ENCODE measurements at places on chromosomes 12 and 14. TPM values are rescaled to one million over a fixed set of nuclear protein-coding genes. Genes with fewer than 3 reads are reported as not detected.

GRCh38 chr12:72729451-72730010, 457.4 kb downstream of the TRHDE start:
- DNase-seq = no peak

DNA sequence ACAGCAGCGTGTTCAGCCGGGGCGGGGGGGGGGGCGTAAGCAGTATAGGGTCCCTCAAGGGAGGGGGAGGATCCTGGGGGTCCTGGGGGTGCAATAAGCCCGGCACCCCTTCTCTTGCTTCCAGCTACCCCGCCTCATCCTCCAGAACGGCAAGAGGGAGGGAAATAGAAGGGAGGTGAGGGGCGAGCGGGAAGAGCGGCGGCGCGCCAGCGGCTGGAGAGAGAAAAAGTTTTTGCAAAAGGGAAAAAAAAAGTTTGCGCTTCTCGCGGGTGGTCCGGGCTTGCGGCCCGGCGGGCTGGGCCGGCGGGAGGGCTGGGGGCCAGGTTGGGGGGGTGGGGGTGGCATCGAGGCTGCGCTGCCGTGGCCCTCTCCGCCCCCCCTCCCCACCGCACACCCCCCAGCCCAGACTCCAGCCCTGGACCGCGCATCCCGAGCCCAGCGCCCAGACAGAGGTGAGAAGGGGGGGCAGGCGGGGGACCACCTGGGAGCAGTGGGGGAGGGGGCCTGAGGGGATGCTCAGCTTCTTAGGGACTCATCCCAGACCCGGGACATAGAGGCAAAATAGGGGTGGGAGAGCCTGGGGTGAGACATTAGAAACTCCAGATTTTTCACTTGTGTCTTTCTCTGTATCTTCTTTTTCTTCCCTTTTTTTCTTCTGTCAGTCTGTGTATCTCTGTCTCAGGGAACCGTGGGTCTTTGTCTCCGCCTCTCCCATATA, at the start of gene GLI1:
GLI1 (plus strand) TSS at position 36 of the 718 bp plus-strand sequence. CDS start 3,907 bp downstream, outside the sequence.
- no peak for DNase-seq

DNA sequence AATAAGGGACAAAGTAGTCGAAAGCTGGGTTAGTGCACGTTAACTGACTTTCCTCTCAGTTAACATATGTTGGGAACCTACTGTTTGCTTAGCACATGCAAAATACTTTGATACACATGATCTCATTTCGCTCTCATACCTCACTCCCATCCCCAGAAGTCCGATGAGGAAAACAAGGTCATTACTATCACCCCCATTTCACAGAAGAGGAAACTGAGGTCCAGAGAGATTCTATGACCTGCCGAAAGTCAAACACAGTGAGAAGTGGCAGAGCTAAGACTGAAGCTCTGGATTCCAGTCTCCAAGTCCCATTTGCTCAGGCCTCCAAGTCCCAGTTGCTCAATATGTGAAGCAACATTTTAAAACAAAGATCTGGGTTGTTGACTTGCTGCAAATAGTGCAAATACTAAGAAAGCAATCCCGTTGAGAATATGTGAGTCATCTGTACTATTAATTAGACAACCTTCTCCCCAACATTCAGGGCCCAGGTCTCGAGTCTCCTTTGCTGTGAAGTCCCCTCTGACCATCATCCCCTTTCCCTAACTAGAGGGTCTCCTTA, 170.6 kb upstream of the PWP1 start:
- no peak for DNase-seq

DNA sequence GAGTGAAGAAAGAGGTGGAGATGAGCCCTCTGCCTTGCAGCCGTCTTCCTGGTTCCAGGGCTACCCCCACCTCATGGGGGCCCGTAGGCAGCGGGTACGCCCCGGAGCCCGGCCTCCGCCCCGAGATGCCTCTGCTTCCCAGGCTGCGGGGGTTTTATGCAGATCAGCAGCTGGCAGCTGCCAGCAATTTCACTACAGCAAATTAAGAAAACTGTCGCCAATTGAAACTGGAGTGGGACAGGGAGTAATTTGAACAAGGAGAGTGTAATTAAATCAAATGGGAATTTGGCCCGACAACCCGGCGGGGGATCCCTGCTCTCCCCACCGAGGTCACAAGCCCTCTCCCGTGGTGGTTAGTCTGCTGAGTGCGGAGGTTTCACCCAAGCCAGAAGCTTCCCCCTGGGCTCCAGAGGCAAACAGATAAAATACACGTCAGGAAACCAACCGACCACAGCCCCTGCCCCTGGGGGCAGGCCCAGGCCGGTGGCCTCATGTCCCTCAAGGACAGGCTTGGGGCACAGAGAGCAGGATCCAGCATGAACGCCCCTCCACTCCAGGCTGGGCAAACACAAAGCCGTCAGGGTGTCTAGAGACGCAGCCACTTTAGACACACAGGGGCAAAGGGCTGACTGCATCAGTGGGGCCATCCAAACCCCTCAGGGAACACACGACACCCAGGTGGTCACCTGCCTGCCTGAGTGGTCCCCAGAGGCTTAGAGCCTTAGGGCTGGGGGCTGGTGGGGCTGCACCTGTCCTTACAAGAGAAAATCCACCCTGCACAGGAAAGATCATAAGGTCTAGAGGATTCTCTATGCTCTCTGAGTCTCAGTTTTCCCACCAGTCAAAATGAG, 53.8 kb downstream of the TESC start:
- DNase-seq = no peak

GRCh38 chr12:27505761-27506160, 18.2 kb upstream of the PPFIBP1 start:
- no peak for DNase-seq

- DNase-seq = no peak
Observed at GRCh38 chr14:88323086-88323522, at the start of gene KCNK10. Gene KCNK10 (minus strand): TSS chr14:88323269. CDS start chr14:88322798, 471 bp downstream.

DNA sequence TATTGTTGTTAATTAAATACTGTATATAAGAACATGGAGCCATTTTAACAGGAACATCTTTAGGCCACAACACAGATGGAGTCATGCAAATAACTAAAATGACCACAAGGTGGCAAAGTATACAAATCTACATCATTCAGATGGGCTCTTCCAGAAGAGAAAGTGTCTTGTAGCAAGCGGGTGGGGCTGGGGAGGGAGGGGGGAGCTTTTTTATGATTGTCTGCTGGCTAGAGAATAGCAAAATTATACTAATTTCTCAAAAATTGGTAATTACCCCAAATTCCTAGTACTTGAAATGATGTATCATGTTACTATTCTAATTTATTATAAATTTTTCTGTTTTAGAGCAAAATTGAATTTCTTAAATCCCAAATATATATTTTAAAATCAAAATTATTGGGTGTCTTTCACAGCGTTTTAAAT, 378.7 kb downstream of the PRKD1 start:
- DNase-seq = no peak

GRCh38 chr14:53151523-53152183, 1.5 kb downstream of the DDHD1 start:
- DNase-seq = peak; percentile 16

DNA sequence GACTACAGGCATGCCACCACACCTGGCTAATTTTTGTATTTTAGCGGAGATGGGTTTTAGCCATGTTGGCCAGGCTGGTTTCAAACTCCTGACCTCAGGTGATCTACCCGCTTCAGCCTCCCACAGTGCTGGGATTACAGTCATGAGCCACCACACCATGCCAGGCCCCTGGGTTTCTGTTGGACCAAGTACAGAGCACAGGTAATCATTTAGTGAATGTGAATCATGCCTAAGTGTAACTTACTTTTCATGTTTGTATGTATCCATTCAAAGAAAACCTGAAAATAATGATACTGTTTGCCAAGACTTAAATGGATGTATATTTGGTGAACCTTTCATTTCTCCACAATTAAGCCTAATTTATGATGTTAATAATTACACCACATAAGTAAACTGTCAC, 65.9 kb downstream of the FGD6 start:
- no peak for DNase-seq

DNA sequence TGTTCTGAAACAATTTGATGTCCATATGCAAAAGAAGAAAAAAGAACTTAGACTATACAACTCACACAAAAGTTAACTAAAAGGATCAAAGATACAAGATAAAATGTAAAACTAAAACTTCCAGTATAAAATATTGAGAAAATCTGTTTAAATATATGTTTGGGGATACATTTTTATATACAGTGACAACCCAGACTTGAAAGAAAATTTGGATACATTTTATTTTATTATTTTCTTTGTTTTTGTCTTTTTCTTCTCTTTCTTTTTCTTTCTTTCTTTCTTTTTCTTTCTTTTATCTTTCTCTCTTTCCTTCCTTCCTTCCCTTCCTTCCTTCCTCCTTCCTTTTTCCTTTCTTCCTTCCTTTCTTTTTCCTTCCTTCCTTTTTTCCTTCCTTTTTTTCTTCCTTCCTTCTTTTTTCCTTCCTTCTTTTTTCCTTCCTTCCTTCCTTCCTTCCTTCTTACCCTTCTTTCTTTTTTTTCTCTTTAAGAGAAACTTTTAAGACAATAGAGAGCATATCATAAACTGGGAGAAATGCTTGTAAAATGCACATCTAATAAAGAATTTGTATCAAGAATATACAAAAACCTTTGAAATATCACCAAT, 954.5 kb upstream of the LRFN5 start:
- no peak for DNase-seq

- peak; percentile 65 for DNase-seq
Observed at GRCh38 chr12:31589904-31590641, 863 bp downstream of the DENND5B start.

DNA sequence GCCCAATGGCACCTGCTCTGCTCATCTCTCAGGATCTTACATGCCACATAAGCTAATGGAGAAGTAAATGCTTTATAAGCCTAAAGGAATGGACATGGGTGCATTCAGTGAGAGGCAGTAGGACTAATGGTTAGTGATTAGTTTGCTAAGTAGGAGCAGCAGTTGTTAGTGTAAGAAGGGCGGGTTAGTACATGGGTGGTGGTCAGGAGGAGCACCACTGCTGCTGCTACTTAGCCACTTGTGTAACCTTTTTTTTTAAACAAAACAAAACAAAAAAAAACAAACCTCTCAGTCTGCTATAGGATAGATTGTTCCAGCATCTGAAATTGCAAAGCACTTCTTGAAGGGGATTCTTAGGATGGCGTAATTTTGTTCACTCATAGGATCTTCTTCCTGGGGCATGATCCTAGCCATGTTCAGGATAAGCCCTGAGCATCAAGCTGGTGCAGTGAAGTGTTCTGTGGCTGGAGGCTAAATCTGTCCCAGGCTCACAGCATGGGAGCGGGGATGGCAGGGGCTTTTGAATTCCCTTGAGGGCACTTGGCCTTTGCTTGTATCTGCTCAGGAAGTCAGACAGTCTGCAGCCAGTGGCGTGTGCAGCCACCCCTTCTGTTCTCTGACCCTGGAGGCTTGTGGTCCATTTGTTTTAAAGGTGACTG, 63.6 kb downstream of the CHST11 start:
- DNase-seq = no peak

GRCh38 chr12:108777156-108777555, 45.8 kb upstream of the CORO1C start:
- DNase-seq = no peak

DNA sequence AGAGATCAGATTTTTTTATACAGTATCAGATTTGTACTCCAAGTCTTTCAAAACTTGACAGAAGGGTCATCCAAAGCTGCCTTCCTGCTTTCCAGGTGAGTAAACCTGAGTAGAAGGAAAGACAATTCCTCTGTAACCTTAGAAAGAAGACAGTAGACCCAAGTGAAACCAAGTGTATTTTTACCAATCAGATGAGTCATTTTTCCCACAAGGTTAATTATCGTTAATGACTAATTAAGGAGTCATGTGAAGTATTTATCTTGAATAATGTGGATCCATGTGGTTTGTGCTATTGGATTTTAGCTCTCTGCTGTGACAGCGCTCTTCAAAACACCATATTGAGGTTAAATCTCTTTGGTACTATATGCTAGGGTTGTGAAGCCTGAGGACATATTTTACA, 74.0 kb upstream of the PELI2 start:
- DNase-seq = no peak

- DNase-seq = no peak
Observed at GRCh38 chr14:75769047-75769685, 108.1 kb downstream of the TTLL5 start.

DNA sequence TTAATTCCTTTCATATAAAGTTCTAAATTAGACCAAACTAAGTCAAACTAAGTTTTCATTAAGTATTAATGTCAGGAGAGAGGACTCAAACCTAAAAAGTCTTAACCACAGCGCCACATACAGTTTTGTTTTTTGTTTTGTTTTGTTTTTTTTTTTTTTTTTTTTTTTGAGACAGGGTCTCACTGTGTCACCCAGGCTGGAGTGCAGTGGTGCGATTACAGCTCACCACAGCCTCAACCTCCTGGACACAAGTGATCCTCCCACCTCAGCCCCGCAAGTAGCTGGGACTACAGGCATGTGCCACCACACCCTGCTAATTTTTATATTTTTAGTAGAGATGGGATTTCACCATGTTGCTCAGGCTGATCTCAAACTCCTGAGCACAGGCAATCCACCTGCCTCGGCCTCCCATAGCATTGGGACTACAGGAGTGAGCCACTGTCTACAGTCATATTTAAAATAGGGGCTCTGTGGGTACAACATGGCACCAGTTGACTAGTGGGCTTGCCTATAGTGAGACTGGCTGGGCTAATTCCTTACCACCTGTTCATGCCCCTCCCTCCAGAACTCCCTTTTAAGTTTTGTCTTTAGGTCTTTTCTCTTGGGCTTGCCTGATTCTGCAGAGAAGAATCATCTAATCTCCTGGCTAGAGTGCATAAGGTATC, 110.2 kb downstream of the PPP2R5E start:
- no peak for DNase-seq

DNA sequence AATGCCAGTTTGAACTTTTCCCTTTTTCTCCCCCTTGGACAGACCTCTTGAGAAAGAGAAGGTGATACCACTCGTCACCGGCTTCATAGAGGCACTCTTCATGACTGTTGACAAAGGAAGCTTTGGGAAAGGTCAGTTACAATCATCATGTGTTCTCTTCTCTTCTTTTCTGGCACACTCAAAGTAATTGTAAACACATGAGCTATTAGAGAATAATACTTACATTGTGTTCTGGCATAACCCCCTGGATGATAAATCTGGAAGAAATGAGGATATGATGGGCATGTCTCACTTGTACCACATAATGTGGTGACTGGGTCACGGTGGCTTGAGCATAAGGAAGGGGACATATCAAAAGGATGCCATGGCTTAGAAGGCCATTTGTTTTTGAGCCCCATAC, 20.0 kb downstream of the UTP20 start:
- DNase-seq = no peak

GRCh38 chr12:132560614-132561426, 49.6 kb downstream of the LRCOL1 start:
- DNase-seq = peak; percentile 24

Gene ADAMTS20
- not detected for total RNA-seq

Gene PPP1R1A
- total RNA-seq = 17.2 TPM

Gene SNAPC1
- total RNA-seq = 5.9 TPM

Gene KRT3
- total RNA-seq = not detected

Gene RNU6-8
- not detected for total RNA-seq
